ENCODE measurements at places on chromosomes 3 and 15. TPM values are rescaled to one million over a fixed set of nuclear protein-coding genes. Genes with fewer than 3 reads are reported as not detected.

NBEAL2 gene
- total RNA-seq = 163 TPM

GABRA5 gene
- total RNA-seq = not detected

GRCh38 chr3:71684757-71685386 is 40.3 kb downstream of the EIF4E3 start:
- no peak for DNase-seq
- H3K27ac ChIP-seq = no peak overlapping the region
- no peaks in the 10 kb centered on the region for H3K27me3 ChIP-seq
- H3K4me3 ChIP-seq = no peak overlapping the region
- no peaks in the 10 kb centered on the region for H3K4me1 ChIP-seq
- peaks cover 74% of the 10 kb centered on the region for H3K36me3 ChIP-seq

DNA sequence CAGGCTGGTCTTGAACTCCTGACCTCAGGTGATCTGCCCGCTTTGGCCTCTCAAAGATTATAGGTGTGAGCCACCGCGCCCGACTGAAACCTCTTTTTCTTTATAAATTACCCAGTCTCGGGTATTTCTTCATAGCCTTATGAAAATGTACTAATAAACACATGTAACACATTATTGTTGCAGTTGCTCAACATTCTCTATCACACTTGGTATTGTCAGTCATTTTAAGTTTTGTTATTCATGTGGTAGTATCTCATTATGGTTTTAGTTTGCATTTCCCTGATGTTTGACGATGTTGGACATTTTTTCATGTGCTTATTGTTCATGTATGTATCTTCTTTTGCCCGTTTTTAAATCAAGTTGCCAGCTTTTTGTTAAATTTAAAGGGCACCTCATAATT is 109.7 kb downstream of the TCF12 start:
- H3K27ac ChIP-seq = no peak overlapping the region
- H3K4me3 ChIP-seq = no peak overlapping the region
- no peak for DNase-seq
- no peaks in the 10 kb centered on the region for H3K4me1 ChIP-seq

- peak within 1 kb of the TSS; percentile 85 for H3K27ac ChIP-seq
- no peaks in the 10 kb centered on the region for H3K36me3 ChIP-seq
- H3K27me3 ChIP-seq = no peaks in the 10 kb centered on the region
- peaks cover 36% of the 10 kb centered on the region for H3K4me1 ChIP-seq
- H3K4me3 ChIP-seq = peak within 1 kb of the TSS; percentile 82
These were observed at the start of gene KLHL6 for GRCh38 chr3:183555541-183556081. Gene KLHL6 (minus strand): TSS chr3:183555706. CDS start chr3:183555653, 53 bp downstream.

- H3K4me1 ChIP-seq = no peaks in the 10 kb centered on the region
- DNase-seq = no peak
- H3K27me3 ChIP-seq = no peaks in the 10 kb centered on the region
- H3K36me3 ChIP-seq = no peaks in the 10 kb centered on the region
- H3K27ac ChIP-seq = no peak overlapping the region
These were observed 107.2 kb upstream of the LRRC3B start for GRCh38 chr3:26515351-26515750.

- no peaks in the 10 kb centered on the region for H3K36me3 ChIP-seq
- H3K4me3 ChIP-seq = no peak overlapping the region
These were observed 35.9 kb downstream of the MINAR1 start for GRCh38 chr15:79467865-79468586.

Data from CD4-positive, alpha-beta T cell (primary cell).